Memory B cell (primary cell): ENCODE measurements at places on chromosomes 1 and 21.

- no peak overlapping the region for H3K27ac ChIP-seq
- no peaks in the 10 kb centered on the region for H3K36me3 ChIP-seq
- H3K27me3 ChIP-seq = peaks cover 11% of the 10 kb centered on the region
Observed at GRCh38 chr1:60935599-60936110, 146.7 kb upstream of the NFIA start.

DNA sequence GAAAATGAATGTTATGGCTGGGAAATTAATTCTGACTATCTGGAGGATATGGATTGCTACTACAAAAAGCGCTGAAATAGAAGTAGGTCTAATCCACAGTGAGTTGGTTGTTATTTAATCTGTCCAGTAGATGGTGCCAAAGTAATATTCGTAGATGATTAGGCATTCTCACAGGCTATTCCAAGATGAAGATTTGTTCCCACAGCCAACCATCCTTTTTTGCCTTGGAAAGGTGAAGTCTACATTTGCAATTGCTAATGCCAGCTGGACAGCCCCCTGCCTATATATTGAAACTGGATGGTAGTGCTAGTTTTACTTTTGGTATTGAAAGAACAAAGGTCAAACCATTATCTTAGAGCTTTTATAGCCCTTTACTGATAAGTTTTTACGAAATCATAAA is 43.8 kb downstream of the RBM11 start:
- no peak overlapping the region for H3K27ac ChIP-seq
- peak; percentile 10 for DNase-seq
- H3K27me3 ChIP-seq = peaks cover 2% of the 10 kb centered on the region
- H3K36me3 ChIP-seq = no peaks in the 10 kb centered on the region

- H3K36me3 ChIP-seq = no peaks in the 10 kb centered on the region
- no peak overlapping the region for H3K27ac ChIP-seq
- H3K4me3 ChIP-seq = no peak overlapping the region
- H3K4me1 ChIP-seq = peaks cover 3% of the 10 kb centered on the region
Observed at GRCh38 chr1:230463326-230463725, 37.2 kb upstream of the PGBD5 start.

- peaks cover 2% of the 10 kb centered on the region for H3K36me3 ChIP-seq
- peaks cover 22% of the 10 kb centered on the region for H3K27me3 ChIP-seq
- H3K4me3 ChIP-seq = no peak overlapping the region
- DNase-seq = no peak
- no peak overlapping the region for H3K27ac ChIP-seq
Observed at GRCh38 chr1:114009393-114009792, 30.1 kb downstream of the OLFML3 start.

DNA sequence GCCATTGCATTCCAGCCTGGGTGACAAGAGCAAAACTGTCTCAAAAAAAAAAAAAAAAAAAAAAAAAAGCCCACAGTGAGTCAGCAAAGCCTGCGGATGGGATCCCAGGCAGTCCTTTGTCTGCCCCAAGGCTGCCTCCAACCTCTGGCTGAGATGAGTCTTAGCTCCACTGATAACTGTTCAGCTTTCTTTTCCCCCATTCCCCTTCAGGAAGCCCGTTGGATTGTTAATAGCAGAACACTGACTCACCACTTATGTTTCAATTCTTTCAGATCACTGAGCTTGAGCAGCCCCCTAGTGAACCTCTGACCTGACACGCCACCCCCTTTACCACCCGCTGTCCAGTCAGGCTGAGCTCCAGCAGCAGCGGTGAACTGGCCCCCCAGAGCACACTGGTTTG is 57.5 kb downstream of the ERG start:
- H3K4me1 ChIP-seq = no peaks in the 10 kb centered on the region
- H3K36me3 ChIP-seq = no peaks in the 10 kb centered on the region
- DNase-seq = no peak
- no peak overlapping the region for H3K4me3 ChIP-seq
- peaks cover 6% of the 10 kb centered on the region for H3K27me3 ChIP-seq
- no peak overlapping the region for H3K27ac ChIP-seq

GRCh38 chr1:191134796-191135195 is 657.1 kb upstream of the BRINP3 start:
- H3K4me3 ChIP-seq = no peak overlapping the region
- no peak for DNase-seq
- H3K36me3 ChIP-seq = no peaks in the 10 kb centered on the region
- H3K4me1 ChIP-seq = no peaks in the 10 kb centered on the region

DNA sequence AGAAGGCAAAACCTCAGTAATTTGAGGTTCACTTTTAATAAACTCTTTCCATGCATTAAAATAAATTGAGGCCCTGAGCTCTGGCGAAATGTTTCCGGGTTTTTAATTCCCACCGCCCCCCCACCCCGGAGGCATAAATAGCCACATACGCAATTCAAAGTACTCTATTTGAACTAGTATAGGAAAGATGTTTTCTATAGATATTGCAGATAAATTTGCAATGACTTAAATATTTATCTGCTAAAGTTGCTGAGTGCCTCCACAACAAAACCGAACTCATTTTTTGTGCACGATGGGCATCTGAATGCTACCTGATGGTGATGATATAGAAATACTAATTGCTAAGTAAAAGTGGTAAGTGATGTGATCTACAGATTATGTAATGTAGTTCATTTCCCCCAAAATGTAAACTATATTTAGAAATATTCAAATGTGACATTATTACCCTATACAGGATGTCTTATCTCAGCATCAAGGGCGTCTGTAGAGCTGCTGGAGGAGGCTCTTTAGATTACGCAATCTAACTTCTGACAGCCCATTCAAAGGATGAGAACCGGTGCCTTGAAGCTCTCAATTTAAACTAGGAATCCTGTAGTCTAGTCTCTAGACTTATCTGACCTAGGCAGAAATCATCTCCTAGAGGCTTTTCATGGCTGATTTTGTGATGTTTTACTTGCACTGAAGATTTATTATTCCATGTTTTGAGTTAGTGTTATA is 8.5 kb downstream of the IRF2BP2 start:
- no peak for DNase-seq
- H3K27ac ChIP-seq = peak overlapping the region; percentile 90
- H3K4me3 ChIP-seq = peak overlapping the region; percentile 60
- no peaks in the 10 kb centered on the region for H3K27me3 ChIP-seq
- peaks cover 35% of the 10 kb centered on the region for H3K4me1 ChIP-seq

GRCh38 chr1:182119631-182120030 is 58.1 kb upstream of the ZNF648 start:
- no peak overlapping the region for H3K4me3 ChIP-seq
- no peaks in the 10 kb centered on the region for H3K4me1 ChIP-seq
- H3K27me3 ChIP-seq = peaks cover 4% of the 10 kb centered on the region
- no peaks in the 10 kb centered on the region for H3K36me3 ChIP-seq
- no peak overlapping the region for H3K27ac ChIP-seq

- H3K27ac ChIP-seq = no peak overlapping the region
- peaks cover 11% of the 10 kb centered on the region for H3K4me1 ChIP-seq
- H3K4me3 ChIP-seq = no peak overlapping the region
- DNase-seq = no peak
- H3K36me3 ChIP-seq = peaks cover 2% of the 10 kb centered on the region
Observed at GRCh38 chr1:83822208-83822607, 176.7 kb downstream of the TTLL7 start.

DNA sequence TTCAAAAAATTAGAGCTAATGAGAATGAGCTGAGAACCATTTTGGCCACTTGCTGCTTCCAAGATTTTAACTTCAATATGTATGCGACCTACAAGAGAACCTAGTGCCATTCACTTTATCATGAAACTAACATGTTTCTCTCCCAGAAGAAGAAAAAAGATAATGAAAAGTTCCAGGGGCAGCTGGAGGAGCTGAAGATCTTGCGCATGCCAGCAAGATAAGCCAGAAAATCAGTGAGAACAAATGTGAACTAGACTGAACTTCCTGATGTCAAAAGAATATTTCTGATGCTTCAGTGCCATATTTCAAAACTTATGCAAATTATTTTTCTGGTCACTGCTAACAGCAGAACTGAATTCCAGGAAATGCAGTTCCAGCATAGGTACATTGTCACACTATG is 1265.1 kb downstream of the BRINP3 start:
- no peaks in the 10 kb centered on the region for H3K4me1 ChIP-seq
- H3K27ac ChIP-seq = no peak overlapping the region
- no peaks in the 10 kb centered on the region for H3K36me3 ChIP-seq
- no peak overlapping the region for H3K4me3 ChIP-seq

DNA sequence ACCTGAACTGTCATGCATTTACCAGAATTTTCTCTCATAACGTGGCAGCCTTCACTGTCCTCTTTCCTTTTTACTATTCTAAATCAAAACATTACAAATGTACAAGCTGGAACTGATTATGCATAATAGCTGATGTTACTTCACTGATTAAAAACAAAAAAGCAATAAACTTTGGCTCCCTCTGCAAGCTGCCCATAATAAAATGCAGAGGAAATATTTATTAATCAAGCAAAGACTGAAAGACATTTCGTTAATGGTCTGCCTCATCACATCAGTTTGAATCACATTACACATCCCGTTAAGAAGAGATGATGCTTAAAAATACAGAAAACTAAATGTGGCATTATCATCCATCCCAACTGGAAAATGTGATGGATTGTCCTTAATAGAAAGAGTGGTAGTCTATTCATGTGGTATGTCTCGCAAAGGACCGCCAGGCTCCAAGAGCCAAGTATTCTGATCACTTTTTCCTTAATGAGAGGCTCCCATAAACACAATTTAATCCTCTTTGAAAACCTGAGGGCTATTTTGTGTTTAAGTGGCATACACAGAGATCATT is 225.3 kb downstream of the RGS7 start:
- DNase-seq = no peak
- no peaks in the 10 kb centered on the region for H3K27me3 ChIP-seq
- peaks cover 2% of the 10 kb centered on the region for H3K36me3 ChIP-seq
- H3K27ac ChIP-seq = no peak overlapping the region
- no peaks in the 10 kb centered on the region for H3K4me1 ChIP-seq
- H3K4me3 ChIP-seq = no peak overlapping the region

GRCh38 chr1:191609305-191609704 is 549.0 kb upstream of the RGS18 start:
- DNase-seq = no peak
- H3K27ac ChIP-seq = no peak overlapping the region
- H3K4me3 ChIP-seq = no peak overlapping the region
- H3K4me1 ChIP-seq = no peaks in the 10 kb centered on the region
- H3K36me3 ChIP-seq = no peaks in the 10 kb centered on the region
- H3K27me3 ChIP-seq = no peaks in the 10 kb centered on the region

GRCh38 chr1:158942490-158942889 is 11.1 kb downstream of the PYHIN1 start:
- no peak for DNase-seq
- H3K27ac ChIP-seq = no peak overlapping the region
- H3K4me3 ChIP-seq = no peak overlapping the region
